IPS-NIHi11 (cell line): ENCODE measurements at places on chromosomes 7 and 10.

DNA sequence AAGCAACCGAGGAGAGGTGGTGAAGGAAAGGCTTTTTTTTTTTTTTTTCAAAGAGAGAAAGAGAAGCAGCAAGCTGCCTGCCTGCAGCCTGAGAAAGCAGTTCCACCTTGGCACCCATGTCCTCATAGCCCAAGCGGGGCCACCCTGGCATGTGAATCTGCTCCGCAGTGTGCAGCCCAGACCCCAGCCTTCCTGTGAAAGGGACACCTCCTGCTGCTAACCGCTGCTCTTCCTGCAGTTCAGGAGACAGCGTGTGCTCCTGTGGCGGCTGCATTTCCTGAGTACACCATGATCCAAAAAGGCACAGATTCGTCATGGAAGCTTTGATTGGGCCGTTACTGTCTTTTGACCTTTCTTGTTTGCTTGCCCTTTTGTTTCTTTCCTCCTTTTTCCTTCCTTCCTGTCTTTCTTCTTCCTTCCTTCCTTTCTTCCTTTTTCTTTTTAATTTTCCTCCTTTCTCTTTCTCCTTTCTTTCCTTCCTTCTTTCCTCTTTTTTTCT lies 38.1 kb downstream of the IKZF1 start:
- no peak for DNase-seq

GRCh38 chr10:32259551-32259950 lies 87.4 kb downstream of the EPC1 start:
- no peak for DNase-seq

DNA sequence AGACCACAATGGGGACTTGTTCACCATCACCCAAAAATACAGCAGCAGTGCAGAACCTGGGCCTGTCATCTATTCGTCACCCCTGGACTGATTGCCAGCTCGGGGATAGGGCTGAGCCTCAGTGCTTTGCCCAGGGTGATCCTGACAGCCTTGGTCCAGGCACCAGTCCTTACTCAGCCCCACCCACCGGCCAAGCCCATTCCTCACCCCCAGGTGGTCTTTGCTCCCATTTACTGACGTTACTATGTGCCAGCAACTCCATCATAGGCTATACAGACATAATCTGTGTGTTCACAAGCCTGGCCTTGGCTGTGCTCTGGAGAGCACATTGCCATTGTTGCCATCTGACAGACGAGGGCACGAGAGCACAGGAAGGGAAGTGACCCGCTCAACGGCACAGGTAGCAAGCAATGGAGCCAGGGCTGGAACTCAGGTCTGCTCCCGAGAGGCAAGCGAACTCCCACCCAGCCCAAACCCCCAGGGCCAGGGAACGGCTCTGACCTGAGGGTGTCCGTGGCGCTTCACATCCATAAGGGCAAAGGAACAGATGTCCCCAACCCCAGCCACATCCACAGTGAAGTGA lies 6.8 kb downstream of the ATG9B start:
- no peak for DNase-seq

- no peak for DNase-seq
Observed at GRCh38 chr7:109930049-109930448, 1160.9 kb upstream of the LRRN3 start.

DNA sequence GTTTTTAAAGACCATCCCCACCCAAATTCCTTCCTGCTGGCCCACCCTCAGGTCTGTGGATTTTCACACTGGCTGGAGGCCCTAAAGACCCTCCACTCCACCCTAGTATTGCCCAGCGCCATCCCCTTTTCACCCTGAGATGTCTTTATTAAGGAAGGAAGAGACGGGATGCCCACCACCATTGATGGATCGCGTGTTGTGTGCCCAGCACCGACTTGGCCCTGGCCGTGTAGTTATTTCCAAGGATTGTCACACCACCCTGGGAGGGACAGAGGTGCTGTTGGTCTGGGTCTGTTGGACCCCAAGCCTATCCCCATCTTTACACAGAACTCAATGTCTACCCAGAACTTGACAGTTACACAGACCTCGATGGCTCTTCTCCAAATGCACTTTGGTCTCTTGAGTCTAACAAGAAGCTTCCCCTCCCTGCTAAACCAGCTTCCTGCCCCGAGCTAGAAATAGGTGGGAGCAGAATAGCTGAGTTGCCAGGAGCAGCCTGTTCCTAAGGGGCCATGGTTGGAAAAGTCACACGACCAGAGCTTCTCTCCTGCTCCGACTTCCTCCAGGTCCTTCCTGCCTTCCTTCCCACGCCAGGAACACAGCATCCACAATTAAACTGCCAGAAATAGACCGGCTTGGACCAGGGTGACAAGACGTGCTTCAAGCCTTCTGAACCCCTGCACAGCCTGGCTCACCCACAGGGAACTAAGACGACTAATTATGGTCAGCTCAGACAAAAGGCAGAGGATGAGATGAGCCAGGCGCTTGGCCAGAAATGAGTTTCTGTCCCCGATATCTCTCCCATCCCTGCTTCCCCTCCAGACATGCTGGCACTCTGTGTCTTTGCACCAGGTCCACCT lies 139.5 kb upstream of the CHST15 start:
- no peak for DNase-seq

- DNase-seq = no peak
Observed at GRCh38 chr7:106419455-106420182, 134.8 kb upstream of the NAMPT start.
